ENCODE measurements at places on chromosomes 4 and X. TPM values are rescaled to one million over a fixed set of nuclear protein-coding genes. Genes with fewer than 3 reads are reported as not detected.

Gene SLC6A14
- total RNA-seq: not detected

Gene FOXR2
- not detected for total RNA-seq

Gene IGSF1
- 0.27 TPM for total RNA-seq

Gene NKAP
- 7.3 TPM for total RNA-seq

Gene CT45A8
- not detected for total RNA-seq

Gene ODAPH
- total RNA-seq: not detected

Gene AFF2
- total RNA-seq: not detected

Data from A549 treated with Mapracorat at 1 μM for 4 hours (cell line).